CD8-positive, alpha-beta memory T cell (primary cell): ENCODE measurements at places on chromosomes 2 and 18. TPM values are rescaled to one million over a fixed set of nuclear protein-coding genes. Genes with fewer than 3 reads are reported as not detected.

FSHR gene
- total RNA-seq: not detected

NOSTRIN gene
- total RNA-seq: not detected

LYG1 gene
- total RNA-seq: 1.0 TPM

GRCh38 chr2:65595630-65596029 lies 163.2 kb upstream of the SPRED2 start:
- H3K27ac ChIP-seq: no peak overlapping the region
- no peaks in the 10 kb centered on the region for H3K4me1 ChIP-seq
- no peak overlapping the region for H3K4me3 ChIP-seq
- DNase-seq: no peak
- H3K27me3 ChIP-seq: no peaks in the 10 kb centered on the region
- H3K36me3 ChIP-seq: no peaks in the 10 kb centered on the region

DNA sequence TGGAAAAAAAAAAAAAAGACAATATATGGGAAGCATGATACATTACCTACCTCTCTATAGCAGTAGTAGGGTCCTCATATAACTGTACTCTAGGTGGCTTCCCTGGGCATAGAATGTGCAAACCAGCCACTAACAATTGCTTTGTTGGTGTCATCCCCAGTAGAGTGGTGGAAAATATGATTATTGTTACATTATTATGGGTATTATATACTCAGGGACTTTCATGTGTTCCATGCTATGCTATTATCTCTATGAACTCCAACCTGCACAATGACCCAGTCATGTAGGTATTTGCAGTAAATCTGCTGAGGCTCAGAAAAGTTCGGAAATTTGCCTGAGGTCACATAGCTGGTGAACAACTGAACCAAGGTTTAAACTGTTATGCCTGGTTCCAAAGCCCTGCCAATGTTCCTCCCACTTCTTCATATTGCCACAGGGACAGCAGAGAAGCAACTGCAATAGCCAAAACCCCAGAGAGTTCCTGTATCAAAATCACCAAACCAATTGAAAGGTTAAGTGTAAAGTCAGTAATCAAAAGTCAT lies 52.6 kb upstream of the MAP4K4 start:
- H3K4me3 ChIP-seq: no peak overlapping the region
- H3K4me1 ChIP-seq: no peaks in the 10 kb centered on the region
- no peak for DNase-seq
- H3K27me3 ChIP-seq: no peaks in the 10 kb centered on the region

GRCh38 chr2:235567842-235568241 lies 74.0 kb downstream of the AGAP1 start:
- no peaks in the 10 kb centered on the region for H3K27me3 ChIP-seq
- no peak overlapping the region for H3K4me3 ChIP-seq
- no peak for DNase-seq
- no peaks in the 10 kb centered on the region for H3K36me3 ChIP-seq
- H3K4me1 ChIP-seq: no peaks in the 10 kb centered on the region

DNA sequence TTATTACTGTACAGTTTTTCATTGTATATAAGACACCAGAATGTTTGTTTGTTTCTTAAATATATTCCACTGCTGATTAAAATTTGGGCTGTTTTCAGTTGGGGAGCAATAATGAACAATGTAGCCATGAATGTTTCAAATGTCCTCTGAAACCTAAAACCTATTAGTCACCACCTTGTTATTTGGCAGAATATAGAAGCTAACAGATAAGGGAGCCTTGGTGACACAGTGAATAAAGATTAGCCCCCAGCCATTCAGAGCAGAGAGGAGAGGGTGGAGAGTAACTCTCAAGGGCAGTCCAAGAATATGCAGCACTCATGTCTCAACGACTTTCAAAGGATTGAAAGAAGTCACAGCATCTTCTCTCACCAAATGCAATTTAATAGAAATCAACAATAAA lies 43.1 kb upstream of the ATP8B1 start:
- H3K4me3 ChIP-seq: no peak overlapping the region
- no peaks in the 10 kb centered on the region for H3K36me3 ChIP-seq
- DNase-seq: no peak

- no peaks in the 10 kb centered on the region for H3K4me1 ChIP-seq
- H3K36me3 ChIP-seq: no peaks in the 10 kb centered on the region
- H3K27ac ChIP-seq: no peak overlapping the region
- H3K4me3 ChIP-seq: no peak overlapping the region
- DNase-seq: no peak
Measured at GRCh38 chr2:16430846-16431245, 234.8 kb downstream of the CYRIA start.

GRCh38 chr18:13302457-13303225 lies 84.1 kb downstream of the LDLRAD4 start:
- no peak for DNase-seq
- H3K4me1 ChIP-seq: no peaks in the 10 kb centered on the region
- H3K27ac ChIP-seq: no peak overlapping the region
- no peak overlapping the region for H3K4me3 ChIP-seq

- DNase-seq: no peak
- H3K4me1 ChIP-seq: peaks cover 18% of the 10 kb centered on the region
- no peak overlapping the region for H3K27ac ChIP-seq
Measured at GRCh38 chr2:43430489-43430888, 165.3 kb downstream of the THADA start.

GRCh38 chr18:59360381-59360780 lies 1.3 kb upstream of the LMAN1 start:
- H3K27me3 ChIP-seq: no peaks in the 10 kb centered on the region
- H3K4me3 ChIP-seq: no peak overlapping the region
- peaks cover 26% of the 10 kb centered on the region for H3K4me1 ChIP-seq
- no peak for DNase-seq
- no peaks in the 10 kb centered on the region for H3K36me3 ChIP-seq

DNA sequence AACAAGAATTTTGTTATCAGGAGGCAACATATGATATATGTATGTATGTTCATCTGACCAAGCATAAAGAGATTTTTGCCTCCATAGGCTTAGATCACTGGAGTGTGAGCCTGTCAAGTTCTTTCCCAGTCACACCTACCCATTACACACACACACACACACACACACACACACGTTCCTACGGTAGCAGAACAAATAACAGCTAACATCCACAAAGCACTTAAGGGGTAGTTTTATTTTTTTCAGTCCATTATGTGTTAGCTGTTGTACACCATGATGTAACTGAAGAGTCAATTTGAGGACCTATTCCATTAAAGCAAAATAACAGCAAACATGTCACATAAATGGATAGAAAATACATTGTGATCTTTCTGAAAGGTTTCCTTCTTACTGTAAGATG lies 39.5 kb downstream of the UGP2 start:
- no peaks in the 10 kb centered on the region for H3K36me3 ChIP-seq
- no peak overlapping the region for H3K27ac ChIP-seq
- no peaks in the 10 kb centered on the region for H3K27me3 ChIP-seq
- H3K4me1 ChIP-seq: no peaks in the 10 kb centered on the region

- no peak overlapping the region for H3K27ac ChIP-seq
- no peak overlapping the region for H3K4me3 ChIP-seq
- no peaks in the 10 kb centered on the region for H3K36me3 ChIP-seq
- no peaks in the 10 kb centered on the region for H3K4me1 ChIP-seq
- no peak for DNase-seq
Measured at GRCh38 chr2:609449-609848, 67.8 kb downstream of the TMEM18 start.

GRCh38 chr2:86068136-86068588 lies 37.5 kb downstream of the POLR1A start:
- DNase-seq: peak; percentile 42
- no peaks in the 10 kb centered on the region for H3K27me3 ChIP-seq
- H3K36me3 ChIP-seq: peaks cover 25% of the 10 kb centered on the region

GRCh38 chr2:205543937-205544702 lies 138.2 kb upstream of the NRP2 start:
- peaks cover 10% of the 10 kb centered on the region for H3K4me1 ChIP-seq
- H3K36me3 ChIP-seq: no peaks in the 10 kb centered on the region
- H3K4me3 ChIP-seq: no peak overlapping the region
- H3K27ac ChIP-seq: no peak overlapping the region
- no peak for DNase-seq
